BJ (cell line): ENCODE measurements at places on chromosomes 7 and 10.

GRCh38 chr7:120344276-120344675 is 71.3 kb downstream of the KCND2 start:
- DNase-seq, result no peak

DNA sequence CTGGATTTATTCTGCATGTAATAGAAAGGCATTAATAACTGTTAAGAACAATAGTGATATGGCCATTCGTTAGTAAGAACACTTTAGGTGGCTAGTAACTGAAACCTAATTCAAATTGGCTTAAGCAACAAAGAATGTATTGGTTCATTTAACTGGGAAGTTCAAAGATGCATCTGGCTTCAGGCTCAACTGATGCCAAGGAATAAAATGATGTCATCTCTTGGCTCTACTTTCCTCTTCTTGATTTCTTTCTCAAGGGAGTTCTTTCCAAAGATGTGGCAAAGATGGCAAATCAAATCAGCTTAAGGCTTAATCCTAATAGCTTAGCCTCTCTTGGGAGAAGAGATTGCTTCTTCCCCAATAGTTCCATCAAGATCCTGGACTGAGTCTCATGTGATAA is 51.6 kb downstream of the PIK3CG start:
- peak; percentile 0 for DNase-seq

DNA sequence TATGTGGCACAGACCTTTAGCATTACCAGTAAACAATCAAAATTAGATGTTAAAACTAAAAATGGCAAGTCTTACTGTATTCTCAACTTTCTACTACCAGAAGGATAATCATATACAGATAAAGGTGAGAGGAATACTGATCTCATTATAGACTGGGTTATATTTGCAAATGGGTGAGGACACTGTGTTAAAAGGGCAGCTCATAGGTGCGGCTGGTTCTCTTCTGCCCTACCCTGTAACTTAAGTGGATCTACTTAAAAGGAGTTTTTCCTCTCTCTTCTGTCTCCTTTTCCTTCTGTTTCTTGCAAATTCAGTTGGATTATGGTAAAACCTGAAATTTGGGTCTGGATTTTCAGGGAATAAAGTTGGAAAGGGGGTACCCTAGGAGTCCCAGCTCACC is 33.0 kb downstream of the WASL start:
- DNase-seq, result no peak

DNA sequence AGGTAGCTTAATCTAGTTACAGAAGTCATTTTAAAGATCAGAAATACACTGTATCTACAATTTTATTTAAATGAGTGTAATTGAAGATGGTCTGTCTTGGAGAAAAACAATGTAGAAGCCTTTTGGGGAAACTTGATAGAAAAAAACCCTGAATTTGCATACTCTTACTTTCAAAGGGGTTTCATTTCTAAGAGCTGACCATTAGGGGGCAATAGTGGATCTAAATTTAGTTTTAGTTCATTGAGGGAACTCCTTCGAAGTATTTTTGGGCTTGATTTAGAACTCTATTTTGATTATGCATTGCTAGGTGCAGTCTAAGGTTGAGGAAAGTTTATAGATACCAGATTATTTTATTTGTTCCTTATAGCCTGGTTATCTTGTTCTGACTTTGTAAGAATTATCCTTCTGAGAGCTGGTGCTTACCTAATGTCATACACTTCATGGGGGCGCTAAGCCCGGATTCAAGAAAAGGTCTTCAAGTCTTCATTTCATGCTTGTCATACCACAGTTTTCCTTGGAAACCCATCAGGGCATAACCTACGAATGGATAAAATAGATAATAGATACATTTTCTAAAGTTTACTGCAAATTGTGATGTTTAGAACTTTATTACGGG is 69.1 kb upstream of the MXI1 start:
- DNase-seq, result peak; percentile 6

- DNase-seq, result no peak
Observed at GRCh38 chr7:35365523-35365922, 111.6 kb upstream of the TBX20 start.

DNA sequence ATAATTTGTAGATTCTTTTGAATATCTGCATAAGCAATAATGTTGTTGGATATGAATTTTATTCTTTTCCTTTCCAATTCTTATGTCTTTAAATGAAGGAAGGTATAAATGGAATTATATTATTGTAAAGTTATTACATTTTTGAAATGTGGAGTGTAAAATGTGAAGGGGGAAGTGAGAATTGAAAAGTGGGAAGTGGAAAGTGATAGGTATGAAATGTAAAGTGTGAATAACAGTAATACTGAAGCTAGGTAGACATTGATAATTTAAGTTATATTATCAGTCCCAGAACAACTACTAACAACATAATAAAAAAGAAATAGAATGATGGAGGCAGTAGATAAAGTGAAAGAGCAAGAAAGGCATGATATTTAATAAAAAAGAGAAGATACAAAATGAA is 39.7 kb upstream of the HYAL4 start:
- no peak for DNase-seq

- no peak for DNase-seq
Observed at GRCh38 chr7:87144173-87144657, 8.0 kb upstream of the DMTF1 start.

DNA sequence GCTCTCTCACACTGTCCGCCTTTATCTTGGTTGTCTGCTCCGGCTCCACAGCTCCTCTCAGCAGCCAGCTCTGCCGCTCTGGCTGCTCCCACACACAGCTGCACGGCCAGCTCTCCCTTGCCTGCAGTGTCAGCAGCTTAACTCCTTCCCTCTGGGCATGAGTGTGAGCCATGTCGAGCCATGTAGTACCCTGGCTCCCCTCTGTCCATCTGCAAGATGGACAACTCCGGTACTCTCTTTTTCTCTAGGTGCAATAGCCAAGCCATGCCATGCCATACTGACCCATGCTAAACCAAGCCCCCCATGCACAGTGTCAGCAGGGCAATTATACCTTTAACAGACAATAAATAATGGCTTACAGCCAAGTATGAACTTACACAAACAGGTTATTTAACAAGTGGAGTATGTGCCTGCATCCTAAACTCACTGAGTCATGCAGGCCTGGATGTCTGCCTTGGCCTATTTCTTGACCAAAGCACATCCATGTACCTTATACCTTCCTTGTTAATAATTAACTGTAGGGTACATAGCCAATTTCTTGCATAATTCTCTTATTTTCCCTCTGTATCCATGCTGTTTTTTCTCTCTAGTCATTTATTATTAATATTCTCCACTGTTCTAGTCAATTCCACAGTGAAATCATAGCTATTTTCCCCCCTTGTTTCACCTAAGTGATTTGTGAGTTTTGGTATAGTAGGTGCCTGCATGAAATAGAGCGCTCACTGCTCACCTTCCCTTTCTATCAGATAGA is 170.9 kb downstream of the CDK14 start:
- DNase-seq, result no peak

- no peak for DNase-seq
Observed at GRCh38 chr7:105127179-105127578, 113.2 kb downstream of the KMT2E start.

- no peak for DNase-seq
Observed at GRCh38 chr10:22489975-22490374, 144.7 kb downstream of the SPAG6 start.

- DNase-seq, result no peak
Observed at GRCh38 chr10:124075231-124075955, 18.0 kb downstream of the CHST15 start.
